ENCODE measurements at places on chromosomes 4 and X.

GRCh38 chr4:164876700-164877324, at the start of gene APELA:
TSS of gene APELA (plus strand) at chr4:164877178. CDS start at chr4:164877332, 154 bp downstream.
- no peak for DNase-seq

DNA sequence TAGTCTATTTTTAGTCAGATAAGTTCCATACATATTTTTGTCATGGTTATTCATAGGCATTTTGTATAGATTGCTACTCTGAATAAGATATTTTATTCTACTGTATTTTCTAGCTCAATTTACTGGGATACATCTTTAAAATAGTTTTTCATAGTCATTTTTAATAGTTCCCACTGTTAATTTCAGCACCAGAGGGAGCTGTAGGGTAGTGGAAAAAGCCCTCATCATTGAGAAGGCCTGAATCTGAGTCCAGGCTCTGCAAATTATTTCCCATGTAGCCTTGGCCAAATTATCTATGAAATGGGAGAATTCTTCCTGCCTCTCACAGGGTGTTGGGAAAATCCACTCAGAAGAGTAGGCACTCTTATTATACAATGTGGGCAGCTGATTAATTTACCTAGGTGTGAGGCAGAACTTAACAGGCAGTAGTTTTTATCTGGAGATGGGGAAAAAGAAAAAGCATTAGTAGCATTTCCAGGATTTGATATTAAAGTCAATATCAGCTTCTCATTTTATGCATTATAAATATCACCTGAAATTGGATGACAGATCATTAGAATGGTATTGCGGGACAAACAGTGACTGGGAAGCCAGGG, 102.9 kb upstream of the PAQR3 start:
- DNase-seq = peak; percentile 29

- DNase-seq = no peak
Measured at GRCh38 chrX:56572975-56573374, 9.5 kb downstream of the UBQLN2 start.

- no peak for DNase-seq
Measured at GRCh38 chr4:126560794-126561193, 1072.0 kb upstream of the INTU start.

GRCh38 chr4:76830612-76830963, 67.4 kb downstream of the SOWAHB start:
- no peak for DNase-seq

DNA sequence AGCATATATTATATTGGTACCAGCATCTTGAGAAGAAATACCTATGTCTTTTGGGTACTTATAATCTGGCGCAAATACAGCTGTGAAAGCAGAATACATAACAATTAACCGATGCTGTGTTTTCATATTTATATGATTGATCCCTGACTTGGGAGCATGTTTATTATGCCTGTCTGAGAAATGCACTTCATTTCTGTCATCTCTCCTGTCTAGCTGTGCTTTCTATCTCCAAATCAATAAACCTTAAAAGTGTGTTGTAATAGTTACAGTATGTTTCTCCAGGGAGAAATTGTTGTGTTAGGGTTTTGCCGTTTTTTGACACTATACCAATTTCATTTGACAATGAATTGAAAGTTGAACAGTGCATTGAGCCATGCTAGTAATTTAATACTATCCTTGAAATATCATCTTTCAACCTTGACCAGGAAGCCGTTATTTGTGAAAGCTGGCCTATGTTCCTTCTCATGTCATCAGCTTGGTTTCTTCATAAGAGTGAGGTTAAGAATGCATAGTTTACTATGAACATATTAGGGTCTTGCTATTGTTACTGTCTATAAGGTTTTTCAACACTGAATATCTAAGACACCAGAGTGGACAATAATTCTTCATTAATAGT, 206.2 kb upstream of the PCDH18 start:
- no peak for DNase-seq

DNA sequence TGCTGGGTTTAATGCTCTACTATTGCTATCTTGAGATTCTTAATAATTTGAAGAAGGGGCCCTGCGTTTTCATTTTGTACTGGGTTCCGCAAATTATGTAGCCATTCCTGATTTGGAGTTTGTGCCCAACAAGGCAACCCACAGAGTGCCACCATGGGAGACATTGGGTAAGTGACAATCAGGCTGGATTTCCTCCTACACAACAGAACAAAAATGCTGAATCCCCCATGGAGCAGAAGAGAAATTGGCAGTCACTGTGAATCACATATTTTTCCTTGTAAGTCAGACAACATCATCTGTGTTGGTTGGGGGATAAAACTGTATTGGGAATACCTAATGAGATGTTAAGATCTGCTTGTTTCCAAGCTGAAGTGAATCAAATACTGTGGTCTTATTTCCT, 80.9 kb downstream of the CNGA2 start:
- DNase-seq = no peak

DNA sequence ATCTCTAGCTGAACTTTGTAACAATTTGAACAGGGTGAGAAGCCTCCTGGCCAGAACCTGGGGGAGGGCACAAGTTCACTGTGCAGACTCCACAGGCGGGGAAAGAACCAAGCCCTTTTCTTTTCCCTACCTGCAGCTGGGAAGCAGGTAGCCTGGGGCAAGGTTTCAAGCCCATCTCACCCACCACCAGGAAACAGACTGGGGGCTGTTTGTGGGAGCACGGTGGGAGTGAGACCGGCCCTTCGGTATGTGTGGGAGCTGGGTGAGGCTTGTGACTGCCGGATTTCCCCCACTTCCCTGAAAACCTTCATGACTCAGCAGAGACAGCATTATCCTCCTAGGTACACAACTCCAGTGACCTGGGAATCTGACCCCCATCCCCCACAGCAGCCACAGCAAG, 211.7 kb downstream of the ZNF674 start:
- DNase-seq = no peak

GRCh38 chrX:44596277-44596676, 53.6 kb upstream of the FUNDC1 start:
- DNase-seq = peak; percentile 63

- no peak for DNase-seq
Measured at GRCh38 chr4:188175288-188175687, 36.0 kb downstream of the TRIML1 start.

DNA sequence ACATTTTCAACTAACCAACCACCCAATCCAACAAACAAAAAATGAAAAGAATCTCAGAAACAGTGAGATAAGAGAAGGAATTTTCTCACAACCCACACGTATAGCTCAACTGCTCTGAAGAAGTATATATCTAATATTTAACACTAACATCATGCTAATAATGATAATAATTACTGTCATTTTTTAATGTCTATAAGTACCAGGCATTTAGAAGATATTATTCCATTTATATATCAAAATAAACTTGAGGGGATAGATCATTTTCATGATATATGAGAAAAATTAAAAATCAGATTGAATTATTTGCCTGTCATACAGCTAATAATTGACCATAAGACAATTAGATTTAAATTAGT, 4.2 kb upstream of the AFP start:
- DNase-seq = no peak

DNA sequence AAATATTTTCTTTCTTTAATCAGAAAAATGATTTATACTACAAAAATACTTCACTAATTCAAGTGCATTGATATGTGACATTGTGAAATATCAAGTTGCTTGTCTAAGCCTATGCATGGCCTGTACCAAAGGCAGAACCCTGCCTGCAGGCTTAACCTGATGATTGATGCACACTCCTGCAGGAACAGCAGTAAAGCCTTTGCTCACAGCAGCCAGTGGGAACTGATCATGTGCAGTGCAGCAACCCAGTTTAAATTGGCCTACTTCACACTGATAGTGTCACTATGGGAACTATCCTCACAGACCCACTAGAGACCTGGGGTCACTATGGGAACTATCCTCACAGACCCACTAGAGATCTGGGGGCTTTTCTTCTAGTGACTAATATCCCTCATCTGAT, 603.8 kb downstream of the RAPGEF2 start:
- DNase-seq = no peak

GRCh38 chr4:134465417-134465816, 263.8 kb upstream of the PABPC4L start:
- DNase-seq = no peak

DNA sequence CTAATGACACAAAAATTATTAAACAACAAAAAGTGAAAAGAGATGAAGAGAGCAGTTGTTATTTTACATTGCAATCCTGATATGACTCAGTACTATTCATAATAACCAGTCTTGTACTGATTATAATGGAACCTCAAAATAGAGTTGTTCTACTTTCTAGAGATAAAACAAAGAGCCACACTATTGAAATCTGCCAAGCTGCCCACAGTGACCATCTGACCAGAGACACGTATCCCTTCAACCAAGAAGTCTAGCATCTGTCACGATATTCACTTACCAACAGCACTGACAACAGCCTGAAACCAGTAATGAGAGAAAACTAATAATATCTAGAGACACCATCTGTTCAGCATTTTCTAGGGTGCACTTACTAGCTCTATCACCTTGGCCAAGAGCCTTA, 466.7 kb downstream of the NKX6-1 start:
- no peak for DNase-seq

DNA sequence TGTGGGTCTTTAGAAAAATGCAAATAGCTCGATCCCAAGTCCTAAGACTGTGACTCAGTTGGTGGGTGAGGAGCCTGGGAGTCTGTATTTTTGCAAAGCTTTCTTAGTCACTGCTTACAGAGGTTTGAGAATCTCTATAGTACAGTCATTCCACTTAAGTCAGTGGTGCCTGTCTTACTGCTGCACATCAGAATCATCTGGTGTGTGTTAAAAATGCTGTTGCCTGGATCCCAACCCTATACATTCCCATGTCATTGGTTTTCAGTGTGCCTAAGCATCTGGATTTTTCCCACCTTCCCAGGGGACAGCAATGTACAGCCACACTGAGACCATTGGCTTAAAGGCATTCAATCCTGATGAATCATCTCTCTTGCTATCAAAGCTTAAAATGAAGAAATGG, 21.0 kb upstream of the GEMIN8 start:
- DNase-seq = no peak

- no peak for DNase-seq
Measured at GRCh38 chrX:10231461-10231860, 74.7 kb downstream of the CLCN4 start.

DNA sequence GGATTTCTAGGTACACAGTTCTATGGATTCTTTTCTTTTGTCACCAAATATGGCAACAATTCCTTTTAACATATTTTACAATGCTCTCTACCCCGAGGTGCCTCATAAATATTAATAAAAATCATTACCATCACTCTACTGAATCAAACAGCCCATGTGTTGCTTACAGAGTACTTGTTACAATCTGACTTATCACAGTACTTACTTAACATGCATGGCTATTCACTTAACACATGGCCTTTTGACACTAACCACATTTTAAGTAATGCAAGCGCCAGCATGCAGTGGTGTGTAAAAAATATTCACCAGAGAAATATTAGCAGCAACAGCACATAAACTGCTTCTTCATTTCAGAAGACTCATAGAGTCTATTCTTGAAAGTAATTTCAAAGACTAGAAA, 64.9 kb downstream of the BMP3 start:
- no peak for DNase-seq

DNA sequence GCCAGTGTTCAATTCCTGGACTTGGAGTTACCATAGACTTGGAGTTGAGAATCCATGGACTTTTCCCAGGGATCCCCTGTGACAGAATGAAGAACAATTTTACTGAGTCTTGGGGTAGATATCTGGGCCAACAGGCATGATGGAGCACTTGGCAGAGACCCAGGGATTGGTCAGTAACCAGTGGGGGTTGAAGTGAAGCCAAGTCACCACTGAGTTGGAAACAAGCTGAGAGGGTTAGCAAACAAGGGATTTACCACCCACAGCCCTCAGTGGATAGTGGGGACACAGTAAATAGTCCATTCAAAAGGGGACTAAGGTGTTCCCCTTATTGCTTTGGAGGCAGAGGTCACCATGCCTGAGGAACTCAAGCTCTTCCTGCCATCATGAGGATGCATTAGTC, 281.7 kb downstream of the PPP1R2C start:
- no peak for DNase-seq

GRCh38 chrX:110143454-110144210, 140.7 kb downstream of the TMEM164 start:
- no peak for DNase-seq

GRCh38 chr4:12116009-12116552, 687.4 kb upstream of the HS3ST1 start:
- DNase-seq = no peak

DNA sequence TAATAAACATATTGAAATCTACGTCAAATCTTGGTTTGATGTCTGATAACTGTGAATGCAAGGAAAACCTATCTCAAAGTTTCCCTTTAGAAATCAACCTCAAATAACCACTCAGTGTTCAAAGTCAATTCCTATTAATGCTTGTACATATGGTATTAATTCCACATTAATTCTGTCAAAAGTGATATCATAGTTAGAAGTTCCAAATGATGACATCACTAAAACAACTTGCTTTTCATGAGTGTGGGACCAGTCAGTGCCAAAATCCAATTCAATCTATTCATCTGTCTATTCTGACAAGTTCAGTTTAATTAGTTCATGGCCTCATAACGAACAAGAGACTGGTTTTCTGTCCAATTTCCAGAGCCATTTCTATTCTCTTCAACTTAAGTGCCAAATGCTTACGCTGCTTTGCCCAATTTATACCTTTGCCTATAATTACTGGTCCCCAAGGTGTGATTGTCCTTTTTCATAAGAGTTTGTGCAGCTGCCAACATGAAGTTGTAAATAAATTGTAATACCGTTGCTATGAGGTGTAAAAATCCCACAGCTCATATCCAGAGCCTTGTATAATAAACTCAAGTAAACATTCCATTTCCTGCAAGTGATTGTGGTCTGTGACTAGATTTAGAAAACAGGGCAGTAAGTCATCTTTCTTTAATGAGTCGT, 476.2 kb downstream of the RAB28 start:
- no peak for DNase-seq

DNA sequence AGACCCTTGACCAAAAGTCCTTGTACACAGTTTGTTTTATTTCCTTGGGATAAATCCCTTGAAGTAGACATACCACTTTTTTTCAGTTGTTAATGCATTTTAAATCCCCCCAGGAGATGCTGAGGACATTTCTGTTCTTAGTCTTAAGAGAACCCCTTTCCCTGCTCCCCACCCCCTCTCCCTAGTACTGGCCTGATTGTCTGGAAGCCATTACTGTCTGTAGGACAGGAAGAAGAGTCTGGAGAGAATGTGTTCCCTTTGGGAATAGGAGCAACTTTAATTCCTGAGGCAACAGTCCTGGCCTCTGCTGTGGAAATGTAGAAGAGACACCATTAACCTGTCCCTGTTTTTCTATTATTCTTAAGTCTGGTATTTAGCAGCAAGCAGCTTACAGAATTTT, 52.3 kb upstream of the TMEM131L start:
- DNase-seq = no peak

GRCh38 chr4:147836807-147837206, 104.9 kb downstream of the ARHGAP10 start:
- DNase-seq = no peak

DNA sequence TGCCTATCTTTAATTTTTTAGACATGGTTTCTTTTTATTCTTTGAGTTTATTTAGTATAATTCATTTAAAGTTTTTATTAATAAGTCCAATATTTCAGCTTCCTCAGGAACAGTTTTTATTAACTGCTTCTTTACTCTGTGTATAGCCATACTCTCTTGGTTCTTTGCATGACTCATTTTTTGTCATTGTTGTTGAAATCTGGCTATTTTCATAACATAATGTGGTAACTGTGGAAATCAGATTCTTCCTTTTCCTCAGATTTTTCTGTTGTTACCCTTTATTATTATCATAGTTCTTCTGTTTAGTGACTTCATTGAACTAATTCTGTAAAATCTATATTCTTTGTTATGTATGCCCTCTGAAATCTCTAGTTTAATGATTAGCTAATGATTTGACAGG, 124.9 kb upstream of the CYSLTR1 start:
- no peak for DNase-seq
